ENCODE measurements at places on chromosomes 6 and 20.

GRCh38 chr20:17568045-17568788 lies 1.7 kb upstream of the DSTN start:
- H3K4me3 ChIP-seq = peak overlapping the region; percentile 86
- H3K4me1 ChIP-seq = peaks cover 6% of the 10 kb centered on the region
- DNase-seq = no peak
- H3K27me3 ChIP-seq = no peaks in the 10 kb centered on the region
- no peak overlapping the region for H3K27ac ChIP-seq

DNA sequence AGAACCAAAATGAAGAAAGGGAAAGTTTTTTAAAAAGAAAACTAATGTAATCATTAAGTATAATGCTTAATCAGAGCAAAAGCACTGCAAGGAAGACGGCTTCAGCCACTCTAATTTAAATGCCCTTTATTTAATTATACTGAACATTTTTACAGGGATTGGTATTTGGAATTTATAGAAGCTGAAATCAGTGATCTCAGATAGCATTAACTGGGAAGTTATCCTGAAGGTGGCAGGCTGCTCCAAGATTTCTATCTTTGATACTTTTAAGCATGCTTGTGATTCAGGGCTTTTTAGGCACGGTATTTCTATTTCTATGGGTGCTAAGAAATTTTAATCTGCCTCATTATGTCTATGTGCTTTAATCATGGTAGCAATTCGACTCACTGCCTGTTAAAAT lies 1.3 kb upstream of the NDUFAF4 start:
- peak overlapping the region; percentile 82 for H3K27ac ChIP-seq
- H3K4me3 ChIP-seq = peak overlapping the region; percentile 87
- peaks cover 20% of the 10 kb centered on the region for H3K4me1 ChIP-seq
- peak; percentile 70 for DNase-seq
- H3K36me3 ChIP-seq = peaks cover 23% of the 10 kb centered on the region

- H3K27me3 ChIP-seq = no peaks in the 10 kb centered on the region
- no peaks in the 10 kb centered on the region for H3K36me3 ChIP-seq
- H3K4me3 ChIP-seq = no peak overlapping the region
- no peaks in the 10 kb centered on the region for H3K4me1 ChIP-seq
Observed at GRCh38 chr6:167754691-167755090, 72.0 kb upstream of the AFDN start.

DNA sequence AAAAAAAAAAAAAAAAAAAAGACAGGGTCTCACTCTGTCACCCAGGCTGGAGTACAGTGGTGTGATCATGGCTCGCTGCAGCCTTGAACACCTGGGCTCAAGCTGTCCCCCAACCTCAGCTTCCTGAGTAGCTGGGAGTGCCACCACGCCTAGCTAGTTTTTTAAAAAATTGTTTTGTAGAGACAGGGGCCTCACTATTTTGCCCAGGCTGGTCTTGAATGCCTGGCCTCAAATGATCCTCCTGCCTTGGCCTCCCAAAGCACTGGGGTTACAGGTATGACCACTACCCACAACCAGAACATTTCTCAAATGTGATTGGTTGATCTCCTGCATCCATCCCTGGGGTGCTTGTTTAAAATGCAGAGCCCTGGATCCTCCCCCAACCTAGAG lies 5.6 kb upstream of the RBCK1 start:
- no peak overlapping the region for H3K27ac ChIP-seq
- peaks cover 7% of the 10 kb centered on the region for H3K36me3 ChIP-seq
- no peaks in the 10 kb centered on the region for H3K27me3 ChIP-seq
- H3K4me3 ChIP-seq = no peak overlapping the region
- no peak for DNase-seq

DNA sequence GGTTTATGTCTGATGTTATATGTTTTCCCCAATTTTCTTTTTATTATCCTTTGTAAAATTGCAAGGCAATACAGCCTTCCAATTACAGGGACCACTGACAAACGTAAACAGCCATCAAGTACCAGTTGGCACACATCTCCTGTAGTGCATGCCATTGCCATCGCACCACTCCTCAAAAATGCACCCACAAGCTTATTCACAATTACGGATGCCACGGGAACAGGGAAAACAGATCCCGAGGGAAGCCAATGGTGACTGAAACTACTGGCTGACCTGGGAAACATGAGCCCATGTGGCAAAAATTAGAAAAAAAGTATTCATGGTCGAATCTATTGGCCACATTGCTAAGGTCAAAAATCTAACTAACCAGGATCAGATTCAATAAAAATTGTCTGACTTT lies 395.2 kb downstream of the PAX1 start:
- no peak overlapping the region for H3K27ac ChIP-seq
- DNase-seq = no peak
- H3K4me3 ChIP-seq = no peak overlapping the region
- no peaks in the 10 kb centered on the region for H3K27me3 ChIP-seq
- H3K4me1 ChIP-seq = no peaks in the 10 kb centered on the region

DNA sequence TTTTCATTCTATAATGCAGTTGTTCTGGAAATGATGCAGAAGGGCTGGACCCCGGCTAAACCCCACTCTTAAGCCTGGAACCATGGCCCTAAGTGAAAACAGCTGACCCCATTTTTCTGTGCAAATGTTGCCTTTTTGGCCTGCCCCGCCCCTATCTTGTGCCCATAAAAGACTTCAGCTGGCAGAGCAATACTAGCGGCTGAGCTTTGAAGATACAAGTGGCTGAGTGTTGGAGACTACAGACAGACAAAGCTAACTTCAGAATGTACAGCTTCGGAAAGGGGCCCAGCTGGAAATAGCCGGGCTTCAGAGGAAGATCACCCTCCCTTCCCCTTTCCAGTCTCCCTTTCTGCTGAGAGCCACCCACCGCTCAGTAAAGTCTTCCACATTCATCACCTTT lies 258.6 kb upstream of the SPTLC3 start:
- no peaks in the 10 kb centered on the region for H3K27me3 ChIP-seq
- no peak for DNase-seq
- H3K4me1 ChIP-seq = no peaks in the 10 kb centered on the region
- H3K4me3 ChIP-seq = no peak overlapping the region
- H3K36me3 ChIP-seq = no peaks in the 10 kb centered on the region

- peaks cover 9% of the 10 kb centered on the region for H3K27me3 ChIP-seq
- no peak for DNase-seq
- no peaks in the 10 kb centered on the region for H3K4me1 ChIP-seq
- no peak overlapping the region for H3K27ac ChIP-seq
- no peak overlapping the region for H3K4me3 ChIP-seq
Observed at GRCh38 chr20:41782730-41783406, 164.7 kb upstream of the CHD6 start.

DNA sequence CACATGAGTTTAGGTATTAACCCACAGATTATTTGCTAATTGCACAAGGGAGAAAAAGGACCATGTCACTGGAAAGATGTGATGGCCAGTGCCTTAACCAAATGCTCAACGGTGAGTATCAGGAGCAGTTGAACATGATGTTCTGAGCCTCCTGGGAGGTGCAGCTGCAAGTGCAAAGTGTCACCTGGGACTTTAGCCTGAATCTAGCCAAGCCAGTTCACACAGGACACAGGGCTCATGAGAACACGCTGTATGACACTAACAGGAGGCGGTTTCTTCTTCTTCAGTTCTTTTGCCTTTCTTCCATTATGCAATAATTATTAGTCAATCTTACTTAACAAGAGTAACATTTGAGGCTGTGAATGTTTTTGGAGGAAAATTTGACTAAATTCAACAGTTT lies 225.3 kb downstream of the THBS2 start:
- no peak overlapping the region for H3K27ac ChIP-seq
- no peaks in the 10 kb centered on the region for H3K27me3 ChIP-seq
- no peaks in the 10 kb centered on the region for H3K4me1 ChIP-seq

DNA sequence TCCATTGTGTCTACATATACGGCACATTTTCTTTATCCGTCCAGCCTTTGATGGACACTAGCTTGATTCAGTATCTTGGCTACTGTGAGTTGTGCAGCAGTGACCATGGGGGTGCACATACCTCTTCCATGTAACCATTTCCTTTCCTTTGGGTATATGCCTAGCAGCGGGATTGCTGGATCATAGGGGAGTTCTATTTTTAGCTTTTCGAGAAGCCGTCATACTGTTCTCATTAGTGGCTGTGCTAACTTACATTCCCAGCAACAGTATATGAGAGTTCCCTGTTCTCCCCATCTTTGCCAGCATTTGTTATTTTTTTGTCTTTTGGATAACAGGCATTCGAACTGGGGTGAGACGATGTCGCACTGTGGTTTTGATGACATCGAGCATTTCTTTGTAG lies 395.0 kb downstream of the SMOC2 start:
- DNase-seq = no peak
- H3K4me3 ChIP-seq = no peak overlapping the region
- H3K4me1 ChIP-seq = no peaks in the 10 kb centered on the region
- H3K36me3 ChIP-seq = no peaks in the 10 kb centered on the region
- H3K27me3 ChIP-seq = peaks cover 8% of the 10 kb centered on the region

DNA sequence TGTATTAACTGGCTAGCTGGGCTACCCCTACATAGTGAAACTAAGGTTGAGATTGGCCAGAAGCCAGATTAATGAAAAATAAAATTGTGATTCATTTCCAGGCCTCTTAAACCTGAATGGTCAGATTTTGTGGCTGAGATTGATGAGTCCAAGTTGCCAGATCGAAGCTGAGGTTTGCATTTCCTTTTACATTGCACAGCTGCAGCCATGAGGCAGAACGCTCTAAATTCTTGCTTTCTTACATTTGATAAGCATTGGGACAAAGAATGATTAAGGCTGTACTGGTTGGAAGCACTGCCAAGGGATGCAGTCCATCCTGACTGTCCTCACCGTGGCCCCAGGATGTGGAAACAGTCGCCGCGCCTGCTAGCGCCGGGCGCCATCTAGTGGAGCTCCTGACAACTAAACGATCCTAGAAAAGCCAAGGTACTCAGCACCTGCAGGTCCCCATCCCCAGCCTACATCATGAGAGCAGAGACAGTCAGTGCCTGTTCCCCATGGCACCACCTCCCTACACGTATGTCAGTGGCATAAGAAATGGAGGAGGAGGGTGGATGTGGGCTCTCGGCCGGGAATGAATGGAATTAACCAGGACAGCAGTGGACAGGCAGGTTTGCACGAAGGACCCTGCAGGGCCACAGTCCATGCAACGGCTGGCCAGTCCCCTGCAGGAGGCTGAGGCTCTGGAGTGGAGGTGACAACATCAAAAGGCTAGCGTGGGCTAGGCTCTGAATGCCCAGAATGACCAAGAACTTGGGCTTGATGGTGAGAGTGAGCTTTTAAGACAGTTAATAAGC lies 19.0 kb downstream of the PXDC1 start:
- no peak overlapping the region for H3K27ac ChIP-seq
- no peaks in the 10 kb centered on the region for H3K27me3 ChIP-seq
- H3K4me3 ChIP-seq = no peak overlapping the region
- DNase-seq = peak; percentile 76
- H3K4me1 ChIP-seq = no peaks in the 10 kb centered on the region
- peaks cover 6% of the 10 kb centered on the region for H3K36me3 ChIP-seq

- DNase-seq = no peak
- no peaks in the 10 kb centered on the region for H3K36me3 ChIP-seq
- no peaks in the 10 kb centered on the region for H3K4me1 ChIP-seq
- no peaks in the 10 kb centered on the region for H3K27me3 ChIP-seq
- no peak overlapping the region for H3K4me3 ChIP-seq
Observed at GRCh38 chr6:82353848-82354247, 9.8 kb upstream of the TPBG start.

DNA sequence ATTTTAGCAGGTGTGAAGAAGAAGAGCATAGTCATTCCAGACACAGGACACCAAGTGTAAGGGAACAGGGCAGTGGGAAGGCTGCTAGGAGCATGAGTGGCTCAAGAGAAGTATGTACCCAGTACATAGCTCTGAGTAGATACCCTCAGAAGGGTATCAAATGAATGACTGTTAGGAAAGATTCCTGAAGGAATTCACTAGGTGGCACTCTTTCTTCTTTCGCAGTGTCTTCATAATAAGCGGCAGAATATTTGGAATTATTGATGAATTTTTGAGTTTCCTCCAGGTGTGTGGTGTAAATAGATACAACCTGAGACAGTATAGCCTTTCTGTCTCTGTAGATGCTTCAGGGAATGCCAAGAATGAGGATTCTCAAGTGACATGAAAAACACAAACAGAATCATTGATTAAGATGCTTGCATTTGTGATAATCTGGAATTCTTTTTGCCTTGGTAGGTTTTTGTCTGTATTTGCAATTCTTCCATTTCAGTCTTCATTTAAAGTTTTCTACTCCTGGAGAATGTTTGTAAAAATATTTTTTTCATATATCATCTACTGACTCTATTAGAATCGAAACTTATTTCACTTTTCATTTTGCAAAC lies 264.3 kb upstream of the RIMS1 start:
- no peaks in the 10 kb centered on the region for H3K36me3 ChIP-seq
- no peak overlapping the region for H3K4me3 ChIP-seq
- H3K4me1 ChIP-seq = no peaks in the 10 kb centered on the region

- peak overlapping the region; percentile 3 for H3K4me3 ChIP-seq
- peaks cover 66% of the 10 kb centered on the region for H3K4me1 ChIP-seq
- H3K27ac ChIP-seq = peak overlapping the region; percentile 88
- no peaks in the 10 kb centered on the region for H3K36me3 ChIP-seq
- peak; percentile 98 for DNase-seq
Observed at GRCh38 chr6:47134476-47135189, 92.5 kb upstream of the ADGRF1 start.

GRCh38 chr6:5135788-5136376 lies 50.7 kb downstream of the PPP1R3G start:
- no peaks in the 10 kb centered on the region for H3K36me3 ChIP-seq
- peaks cover 15% of the 10 kb centered on the region for H3K4me1 ChIP-seq
- no peak overlapping the region for H3K27ac ChIP-seq
- H3K4me3 ChIP-seq = no peak overlapping the region
- H3K27me3 ChIP-seq = no peaks in the 10 kb centered on the region
- peak; percentile 82 for DNase-seq

- no peak overlapping the region for H3K27ac ChIP-seq
- H3K4me1 ChIP-seq = no peaks in the 10 kb centered on the region
- no peaks in the 10 kb centered on the region for H3K27me3 ChIP-seq
- H3K36me3 ChIP-seq = no peaks in the 10 kb centered on the region
Observed at GRCh38 chr6:2436410-2437154, 191.2 kb upstream of the GMDS start.

DNA sequence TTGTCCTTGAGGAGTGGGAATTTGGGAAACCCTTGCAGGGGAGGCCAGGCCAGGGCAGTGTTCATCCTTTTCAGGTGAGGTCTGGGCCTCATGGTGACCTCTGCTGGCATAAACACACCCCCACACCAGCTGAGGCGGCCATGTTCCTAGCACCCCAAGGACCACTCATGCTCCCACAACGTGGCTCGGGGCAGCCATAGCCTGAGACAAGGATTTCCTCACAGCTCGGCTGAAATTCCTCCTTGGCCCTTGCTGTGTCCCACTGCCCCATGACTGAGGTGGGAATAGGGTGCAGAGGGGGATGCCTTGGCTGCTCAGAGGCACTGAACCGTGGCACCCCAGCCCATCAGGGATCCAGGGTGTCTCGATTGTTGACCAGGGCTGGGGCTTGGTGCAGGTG lies 27.3 kb upstream of the SPDEF start:
- H3K36me3 ChIP-seq = no peaks in the 10 kb centered on the region
- no peaks in the 10 kb centered on the region for H3K27me3 ChIP-seq
- no peak overlapping the region for H3K4me3 ChIP-seq
- no peak overlapping the region for H3K27ac ChIP-seq
- no peak for DNase-seq

- H3K36me3 ChIP-seq = peaks cover 12% of the 10 kb centered on the region
- no peaks in the 10 kb centered on the region for H3K27me3 ChIP-seq
- DNase-seq = no peak
- no peaks in the 10 kb centered on the region for H3K4me1 ChIP-seq
- H3K27ac ChIP-seq = no peak within 1 kb of the TSS
Observed at GRCh38 chr20:56411759-56412472, at the start of gene CASS4. Gene CASS4 (plus strand): TSS chr20:56412260. CDS start chr20:56412459, 199 bp downstream.

Data from A673 (cell line).